Foreskin keratinocyte (primary cell): ENCODE measurements at places on chromosomes 6 and 20.

DNA sequence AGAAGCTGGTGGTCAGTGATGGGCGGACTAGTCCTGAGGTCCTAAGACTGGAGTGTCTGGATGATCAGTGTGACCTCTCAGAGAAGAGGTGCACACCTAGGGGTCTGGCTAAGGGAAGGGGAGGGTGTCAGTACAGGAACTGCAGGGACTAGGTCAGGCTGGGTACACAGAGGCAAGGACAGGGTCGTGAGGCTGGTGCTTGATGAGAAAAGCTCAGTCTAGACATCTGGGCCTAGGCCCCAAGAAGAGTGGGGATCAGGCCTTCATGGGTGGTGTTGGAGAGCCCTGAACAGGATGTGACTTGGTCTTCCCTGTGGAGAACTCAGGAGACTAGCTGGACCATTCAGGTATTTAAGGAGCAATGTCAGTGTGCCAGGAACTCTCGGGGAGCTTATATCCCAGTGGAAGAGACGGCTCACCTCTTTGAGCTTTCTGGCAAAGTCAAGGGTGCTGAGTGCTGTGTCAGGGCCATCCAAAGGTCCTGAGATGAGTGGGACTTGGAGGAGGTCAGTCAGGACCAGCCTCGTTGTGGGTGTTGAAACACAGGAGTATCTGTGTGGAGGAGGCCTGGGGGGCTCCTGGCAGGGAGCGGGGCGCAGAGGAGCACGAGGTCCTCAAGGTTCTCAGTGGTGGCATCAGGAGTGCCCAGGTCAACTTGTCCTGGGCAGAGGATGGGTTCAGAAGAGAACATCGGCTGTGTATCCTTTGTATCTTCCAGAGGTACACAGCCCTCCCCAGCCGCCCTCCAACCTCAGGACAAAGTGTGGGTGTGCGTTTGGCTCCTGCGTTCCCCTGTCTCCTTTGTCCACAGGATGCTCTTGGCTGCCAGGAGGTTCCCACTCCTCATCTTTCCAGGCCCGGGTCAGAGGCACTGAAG is 13.3 kb upstream of the MYT1 start:
- no peak for DNase-seq

GRCh38 chr6:154488802-154489437 is 21.6 kb downstream of the CNKSR3 start:
- no peak for DNase-seq

GRCh38 chr6:47362857-47363461 is 53.3 kb upstream of the TNFRSF21 start:
- DNase-seq, result no peak

- DNase-seq, result no peak
Measured at GRCh38 chr6:159093609-159094443, 49.0 kb upstream of the TAGAP start.

DNA sequence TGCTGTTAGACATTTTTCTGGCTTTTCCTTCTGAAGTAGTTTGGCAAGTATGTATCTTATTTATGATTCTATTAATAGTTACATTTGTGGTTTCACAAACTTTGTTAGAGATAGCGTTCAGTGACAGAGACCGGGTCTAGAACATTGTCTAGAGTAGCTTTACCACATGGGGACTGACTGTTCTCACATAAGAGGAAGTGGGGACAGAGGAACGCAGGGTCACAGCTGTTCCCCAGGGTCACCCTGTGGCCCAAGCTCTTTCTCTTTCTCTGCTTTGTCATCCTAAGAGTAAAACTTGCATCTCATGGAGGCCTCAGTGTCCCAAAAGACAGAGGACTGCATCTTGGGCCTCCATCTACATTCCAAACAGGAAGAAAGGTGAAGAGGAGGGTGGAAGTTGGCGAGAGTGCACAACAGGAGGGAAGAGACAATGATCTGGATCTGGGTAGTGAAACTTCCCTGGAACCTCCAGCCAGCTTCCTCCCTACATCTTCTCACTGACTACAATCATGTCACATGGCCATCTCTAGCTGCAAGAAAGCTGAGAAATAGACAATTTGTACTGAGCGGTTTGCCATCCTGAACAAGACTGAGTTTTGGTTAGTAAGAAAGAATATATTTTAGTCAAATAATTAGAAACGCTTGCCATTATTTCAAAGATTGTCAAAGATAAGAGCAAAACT is 645.8 kb upstream of the ARID1B start:
- no peak for DNase-seq

DNA sequence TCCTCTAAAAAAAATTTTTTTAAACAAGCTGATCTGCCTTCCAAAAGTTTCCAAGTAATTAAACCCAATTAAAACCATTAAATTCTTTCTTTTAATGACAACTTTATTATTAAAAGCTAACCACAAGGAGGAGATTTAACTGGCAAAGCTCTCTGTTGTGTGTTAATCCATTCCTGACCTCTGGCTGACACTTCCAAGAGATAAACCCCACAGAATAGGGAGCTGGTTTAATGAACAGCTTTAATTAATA is 230.8 kb downstream of the EYA2 start:
- no peak for DNase-seq

DNA sequence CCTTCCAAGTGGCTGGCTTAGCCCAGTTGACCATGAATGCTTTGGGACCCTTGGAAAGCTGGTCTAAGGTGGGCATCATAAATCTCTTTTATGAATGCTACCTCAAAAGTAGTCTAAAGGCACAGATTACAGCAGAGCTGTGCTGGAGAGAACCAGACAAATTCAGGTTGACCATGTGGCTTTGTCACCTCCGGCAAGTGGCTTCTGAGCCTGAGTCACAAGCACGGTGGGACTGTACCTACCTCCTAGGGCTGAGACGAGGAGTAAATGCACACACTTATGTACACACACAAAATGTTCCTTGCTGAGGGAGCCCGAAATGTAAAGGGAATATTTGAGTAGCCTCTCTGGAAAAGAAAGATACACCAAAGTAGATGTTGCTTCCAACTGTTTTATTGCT is 155.9 kb downstream of the NFATC2 start:
- no peak for DNase-seq

GRCh38 chr6:24322924-24323323 is 34.9 kb downstream of the DCDC2 start:
- DNase-seq, result no peak

GRCh38 chr6:37916675-37917074 is 97.1 kb downstream of the ZFAND3 start:
- DNase-seq, result peak; percentile 61

DNA sequence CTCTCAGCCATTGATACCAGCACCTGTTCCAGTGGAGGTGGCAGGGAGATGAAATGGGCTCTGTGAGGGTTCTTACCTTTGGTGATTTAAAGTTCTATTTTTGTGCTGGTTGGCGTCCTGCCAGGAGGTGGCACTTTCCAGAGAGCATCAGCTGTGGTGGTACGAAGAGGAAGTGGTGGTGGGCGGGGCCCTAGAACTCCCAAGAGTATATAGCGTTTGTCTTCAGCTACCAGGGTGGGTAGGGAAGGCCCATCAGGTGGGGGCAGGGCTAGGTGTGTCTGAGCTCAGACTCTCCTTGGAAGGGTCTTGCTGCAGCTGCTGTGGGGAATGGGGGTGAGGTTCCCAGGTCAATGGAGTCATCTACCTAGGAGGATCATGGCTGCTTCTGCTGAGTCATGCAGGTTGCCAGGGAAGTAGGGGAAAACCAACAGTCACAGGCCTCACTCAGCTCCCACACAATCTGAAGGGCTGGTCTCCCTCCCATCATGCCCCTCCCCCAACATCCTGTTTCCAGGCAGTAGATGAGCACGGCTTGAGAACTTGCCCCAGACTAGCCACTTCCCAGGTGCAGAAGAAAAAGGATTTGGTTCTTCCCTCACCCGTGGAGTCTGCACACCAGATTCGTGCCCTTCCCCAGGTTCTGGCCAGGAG is 46.6 kb downstream of the MOXD1 start:
- DNase-seq, result peak; percentile 62

GRCh38 chr6:56230976-56231566 is 16.3 kb downstream of the COL21A1 start:
- no peak for DNase-seq

- DNase-seq, result no peak
Measured at GRCh38 chr20:37387519-37388269, 41.8 kb downstream of the SRC start.

DNA sequence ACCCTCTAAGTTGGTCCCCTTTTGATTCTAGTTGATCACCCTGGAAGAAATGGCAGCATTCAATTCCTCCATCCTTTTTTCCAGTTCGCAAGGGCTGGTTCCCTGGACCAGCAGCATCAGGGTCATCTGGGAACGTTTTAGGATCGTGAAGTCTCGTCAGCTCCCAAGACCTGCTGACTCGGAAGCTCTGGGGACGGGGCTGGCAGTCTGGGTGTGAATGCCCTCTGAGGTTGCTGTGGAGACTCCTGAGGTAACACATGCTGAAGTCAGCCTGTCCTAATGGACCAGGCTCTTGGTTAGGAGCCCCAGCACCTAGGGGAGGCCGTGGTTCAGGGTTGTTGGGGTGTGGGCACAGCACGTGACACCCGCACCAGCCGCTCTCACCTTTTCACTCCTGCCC is 164.1 kb downstream of the SYNDIG1 start:
- DNase-seq, result no peak

GRCh38 chr6:23137611-23138010 is 568.2 kb downstream of the HDGFL1 start:
- no peak for DNase-seq

- DNase-seq, result no peak
Measured at GRCh38 chr20:32114305-32114960, 4.9 kb downstream of the TM9SF4 start.

- no peak for DNase-seq
Measured at GRCh38 chr20:23326774-23327173, 23.8 kb upstream of the NXT1 start.

DNA sequence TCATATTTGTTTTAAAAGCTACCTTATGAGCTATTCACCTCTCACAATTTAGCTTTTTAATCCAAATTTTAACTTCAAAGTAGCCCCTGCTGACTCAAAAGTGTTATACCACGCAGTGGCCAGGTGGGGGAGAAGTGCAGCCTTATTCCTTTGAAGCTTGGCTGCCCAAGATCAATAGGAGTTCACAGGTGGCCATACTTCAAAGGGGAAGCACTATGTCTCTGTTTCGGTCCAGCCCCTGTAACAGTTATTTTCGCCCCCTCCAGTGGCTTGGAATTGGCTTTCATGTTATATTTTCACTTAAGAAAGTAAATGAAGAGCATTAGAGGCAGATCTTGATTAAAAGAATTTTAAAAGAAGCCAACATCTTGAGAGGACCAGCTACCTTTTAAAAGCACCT is 608.4 kb downstream of the EPHA7 start:
- peak; percentile 8 for DNase-seq

DNA sequence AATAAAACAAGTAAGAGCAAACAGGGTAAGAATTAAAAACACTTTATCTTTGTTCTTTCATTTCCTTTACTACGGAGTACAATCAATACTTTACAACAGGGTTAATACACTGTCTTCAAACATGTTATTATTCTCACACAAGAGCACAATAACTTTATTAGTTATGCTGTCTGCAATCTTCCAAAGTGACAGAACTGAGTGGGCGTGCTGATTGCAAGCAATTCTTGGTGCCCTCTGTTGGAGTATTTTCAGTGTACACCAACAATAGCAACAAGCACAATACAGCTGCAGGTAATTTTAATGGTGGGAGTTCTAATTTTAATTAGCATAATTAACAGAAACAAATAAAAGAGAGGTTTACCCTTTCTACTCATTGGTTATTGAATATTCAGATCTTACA is 33.9 kb upstream of the PTPRK start:
- DNase-seq, result no peak

- DNase-seq, result no peak
Measured at GRCh38 chr6:56345376-56345995, 98.1 kb upstream of the COL21A1 start.

DNA sequence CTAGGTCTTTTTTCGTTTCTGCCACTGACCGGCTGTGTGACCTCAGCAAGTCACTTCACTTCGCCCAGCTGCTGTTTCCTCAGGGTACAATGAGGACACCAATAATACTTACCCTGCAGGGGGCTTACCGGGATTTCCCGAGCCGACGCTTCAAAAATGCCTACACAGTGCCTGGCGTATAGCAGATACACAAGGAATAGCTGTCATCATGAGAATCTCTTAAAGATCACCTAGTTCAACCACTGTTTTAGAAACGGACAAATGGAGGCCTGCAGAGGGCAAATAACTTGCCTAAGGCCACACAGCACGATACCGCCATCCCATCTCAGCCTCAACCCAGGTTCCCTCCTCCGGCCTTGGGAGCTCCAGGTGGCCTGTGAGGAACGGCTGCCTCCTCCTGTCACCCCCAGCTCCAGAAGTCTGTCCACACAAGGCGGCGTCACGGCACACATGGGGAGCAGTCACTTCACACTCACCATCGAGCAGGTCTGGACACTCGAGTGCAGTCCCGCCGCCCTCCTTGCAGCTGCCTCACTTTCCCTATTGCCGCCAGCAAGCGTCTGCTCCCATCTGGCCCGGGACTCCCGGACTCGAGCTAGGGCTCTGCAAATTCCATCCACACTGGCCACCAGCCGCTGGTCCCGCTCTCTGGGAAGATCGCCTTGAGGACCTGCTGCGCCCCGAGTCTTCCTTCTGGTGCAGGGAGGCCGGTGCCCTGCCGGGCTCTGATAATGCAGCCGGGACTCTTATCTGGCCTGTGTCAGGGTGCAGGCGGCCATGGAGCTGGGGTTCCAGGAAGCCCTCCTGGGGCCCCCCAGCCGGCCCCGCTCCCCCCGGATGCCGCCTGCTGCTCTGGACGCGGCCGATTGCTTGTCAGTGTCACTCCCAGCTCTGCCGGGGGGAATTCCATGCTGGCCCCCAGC is at the start of gene RIPOR3:
Gene RIPOR3 (minus strand): TSS at position 893 of the 923 bp plus-strand sequence. CDS start 414 bp downstream, at position 479.
- no peak for DNase-seq

DNA sequence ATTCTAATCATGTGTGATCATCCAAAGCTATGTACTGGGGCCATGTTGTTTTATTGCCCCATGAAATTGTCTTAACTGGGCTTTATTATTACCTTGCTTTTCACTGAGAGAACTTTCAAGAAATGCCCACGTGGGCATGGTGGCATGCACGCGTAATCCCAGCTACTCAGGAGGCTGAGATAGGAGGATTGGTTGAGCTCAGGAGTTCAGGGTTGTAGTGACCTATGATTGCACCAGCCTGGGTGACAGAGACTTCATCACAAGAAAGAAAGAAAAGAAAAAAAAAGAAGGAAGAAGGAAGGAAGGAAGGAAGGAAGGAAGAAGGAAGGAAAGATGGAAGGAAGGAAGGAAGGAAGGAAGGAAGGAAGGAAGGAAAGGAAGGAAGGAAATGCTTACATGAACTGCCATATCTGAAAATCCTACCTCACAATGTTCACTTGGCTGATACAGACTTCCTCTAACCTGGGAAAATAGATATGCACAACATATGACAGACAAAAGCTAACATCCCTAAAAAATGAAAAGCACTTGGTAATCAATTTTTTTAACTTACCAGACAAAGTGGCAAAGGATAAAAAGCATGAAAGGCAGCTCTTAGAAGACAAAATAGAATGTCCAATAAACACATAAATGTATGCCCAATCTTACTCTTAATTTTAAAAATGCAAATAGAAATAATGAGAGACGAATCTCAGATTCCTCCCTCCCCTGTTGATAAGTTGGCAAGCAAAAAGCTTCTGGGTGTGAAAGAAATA is 25.5 kb upstream of the TMEM244 start:
- DNase-seq, result no peak
